RWPE1 (cell line): ENCODE measurements at places on chromosomes 12 and 14.
A peak's percentile ranks its signal among the peaks of the same experiment; 100 is the strongest.

GRCh38 chr12:11397366-11397765 is 2.0 kb upstream of the PRB2 start:
- DNase-seq = no peak

DNA sequence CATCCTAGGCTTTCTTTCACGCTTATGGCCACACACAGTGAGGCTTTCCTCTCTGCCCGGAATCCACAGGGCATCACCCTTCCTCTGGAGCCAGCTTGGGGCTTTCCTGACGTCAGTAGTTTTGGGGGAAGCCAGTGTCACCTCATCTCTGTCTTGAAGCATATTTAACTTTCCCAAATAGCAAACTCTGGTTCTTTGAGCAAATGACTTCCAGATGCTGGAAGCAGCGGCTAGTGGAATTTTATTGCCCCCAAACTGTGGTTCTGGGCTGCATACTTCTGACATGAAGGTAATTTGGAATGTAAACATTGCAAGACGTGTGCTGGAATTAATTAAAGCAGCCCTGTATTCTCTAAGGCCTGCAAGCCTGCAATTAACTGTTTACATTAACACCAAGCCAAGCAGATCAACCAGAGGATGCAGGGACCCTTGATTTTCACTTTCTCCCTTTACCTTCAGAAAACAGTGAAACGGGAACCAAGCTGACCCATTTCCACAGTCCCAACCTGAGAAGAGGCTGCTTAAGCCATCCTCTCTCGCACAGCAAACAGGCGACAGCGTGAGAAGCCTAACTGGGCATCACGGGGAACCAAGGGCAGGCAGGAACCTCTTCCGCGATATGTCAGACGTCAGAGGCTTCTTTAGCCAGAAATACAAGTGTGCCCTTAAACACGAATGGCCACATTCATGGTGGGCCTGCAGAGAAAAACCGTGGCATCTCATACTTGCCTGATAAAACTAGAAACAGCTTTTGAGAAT is 258.4 kb downstream of the CACNA1C start:
- no peak for DNase-seq

- no peak for DNase-seq
These were observed 24.0 kb upstream of the HIGD1C start for GRCh38 chr12:50928392-50928791.

DNA sequence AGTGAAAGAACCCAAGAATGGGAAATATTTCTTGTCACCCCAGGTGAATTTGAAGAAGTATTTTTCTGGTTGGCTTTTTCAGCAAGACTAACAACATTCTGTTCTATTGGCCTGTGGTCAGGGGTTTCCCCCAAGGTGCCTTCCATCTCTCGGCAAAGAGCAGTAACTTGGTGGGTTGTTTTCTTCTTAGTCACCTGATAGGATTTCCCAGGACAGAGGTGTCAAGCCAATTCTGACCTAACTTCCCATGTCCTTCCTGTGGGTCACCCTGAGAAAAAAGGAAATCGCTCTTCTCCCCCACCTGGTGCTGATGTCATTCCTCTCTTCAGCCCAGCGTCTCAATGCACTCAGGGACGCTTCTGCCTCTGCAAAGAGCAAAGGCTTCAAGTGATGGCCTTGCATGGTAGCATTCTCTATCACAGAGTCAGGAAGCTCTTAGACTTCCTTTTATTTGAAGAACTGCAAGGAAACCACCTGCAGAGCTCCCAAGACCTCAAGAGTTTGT is 16.1 kb upstream of the IFNG start:
- no peak for DNase-seq

DNA sequence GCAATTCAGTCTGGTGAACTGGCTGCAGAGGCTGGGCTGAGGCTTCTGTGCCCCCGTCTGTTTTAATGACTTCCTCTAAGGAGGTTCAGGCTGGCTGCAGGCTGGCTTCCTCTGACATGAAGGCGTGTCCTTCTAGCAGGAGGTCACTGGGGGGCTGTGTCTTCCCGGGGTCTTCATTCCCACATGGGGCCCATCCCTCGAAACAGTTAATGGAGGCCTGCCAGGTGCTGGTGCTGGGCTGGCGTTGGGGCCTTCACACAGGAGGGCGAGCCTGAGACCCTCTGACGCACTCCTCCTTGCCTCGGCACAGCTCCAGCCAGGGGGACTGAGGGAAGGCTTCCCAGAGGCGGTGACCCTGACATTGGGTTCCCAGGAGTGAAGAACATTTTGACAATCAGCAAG is 57.7 kb upstream of the DLK1 start:
- DNase-seq = no peak

DNA sequence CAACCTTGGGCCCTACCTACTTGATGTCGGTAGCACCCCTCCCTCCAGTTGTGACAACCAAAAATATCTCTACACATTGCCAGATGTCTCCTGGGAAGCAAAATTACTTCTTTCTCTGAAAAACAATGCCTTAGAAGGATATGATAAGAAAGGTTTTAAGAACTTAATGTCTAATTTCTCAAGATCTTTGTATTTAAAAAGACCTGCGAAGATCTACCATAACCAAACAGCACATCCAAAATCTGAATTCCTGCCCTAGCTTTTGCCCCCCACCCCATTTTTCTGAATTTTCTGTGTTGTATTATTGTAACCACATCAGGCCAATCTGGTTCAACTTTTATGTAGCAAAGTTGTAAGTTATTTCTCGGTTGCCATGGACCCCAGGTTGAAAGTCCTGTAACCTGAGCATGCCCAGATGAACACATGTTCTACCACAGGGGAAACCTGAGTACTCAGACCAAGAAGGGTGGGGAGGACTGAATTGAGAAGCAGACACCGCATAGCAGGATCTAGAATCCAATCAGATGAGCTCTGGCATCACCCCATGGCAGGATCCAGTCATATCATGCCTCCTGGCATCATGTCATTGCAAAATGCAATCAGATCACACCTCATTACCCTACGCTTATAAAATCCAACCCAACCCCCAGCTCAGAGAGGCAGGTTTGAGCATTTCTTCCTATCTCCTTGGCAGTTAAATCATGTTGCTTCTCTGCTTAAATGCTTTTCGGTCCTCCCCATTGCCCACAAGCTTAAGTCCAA is 8.7 kb downstream of the TMEM253 start:
- DNase-seq = no peak

GRCh38 chr12:117100251-117100650 is 1.0 kb upstream of the TESC start:
- DNase-seq = no peak

GRCh38 chr14:65000898-65001591 is 14.3 kb downstream of the FNTB start:
- DNase-seq = no peak

DNA sequence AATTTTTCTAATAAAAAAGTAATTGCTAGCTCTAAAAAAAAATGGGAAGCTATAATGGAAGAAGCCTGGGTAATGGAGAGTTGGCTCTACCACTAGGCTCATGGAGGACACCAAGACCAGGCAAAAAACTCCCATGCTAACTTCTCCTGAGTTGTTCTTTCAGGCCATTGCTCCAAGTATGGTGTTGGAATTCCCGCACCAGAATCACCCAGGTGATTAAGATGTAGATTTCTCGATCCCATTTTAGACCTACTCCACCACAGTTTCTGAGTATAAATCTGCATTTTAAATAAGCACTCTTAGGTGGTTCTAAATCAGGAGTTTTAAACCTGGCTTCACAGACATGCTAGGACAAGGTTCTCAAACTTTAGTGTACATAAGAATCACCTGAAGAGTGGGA is 221.0 kb downstream of the EMP1 start:
- DNase-seq = no peak

DNA sequence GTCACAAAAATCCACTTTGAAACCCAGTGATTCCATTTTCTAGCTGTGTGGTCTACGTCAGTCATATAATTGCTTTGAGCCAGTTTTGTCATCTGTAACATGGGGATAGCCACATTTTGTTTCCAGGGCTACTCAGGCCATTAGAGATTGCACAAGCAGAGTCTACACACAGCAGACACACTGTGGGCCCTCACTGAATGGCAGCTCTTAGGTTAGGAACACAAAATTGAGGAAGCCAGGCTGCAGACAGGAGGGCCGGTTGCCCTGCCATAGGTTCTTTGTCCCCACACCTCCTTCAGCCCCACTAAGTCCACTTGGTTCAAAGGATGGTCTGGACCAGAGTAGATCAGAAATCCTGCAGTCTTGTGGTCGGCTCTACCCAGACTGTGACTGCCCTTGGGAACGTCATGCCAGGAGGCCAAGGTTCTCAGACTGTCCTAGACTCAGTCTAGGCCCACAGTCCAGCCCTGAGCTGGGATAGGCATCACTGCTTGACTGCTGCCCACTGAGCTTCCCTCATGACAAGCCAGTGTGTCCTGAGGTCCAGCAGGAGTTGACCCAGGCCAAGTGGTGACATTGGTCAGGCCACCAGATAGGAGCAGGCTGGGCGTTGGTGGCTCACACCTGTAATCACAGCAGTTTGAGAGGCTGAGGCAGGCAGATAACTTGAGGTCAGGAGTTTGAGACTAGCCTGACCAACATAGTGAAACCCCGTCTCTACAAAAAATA is 3.8 kb upstream of the MYH7 start:
- no peak for DNase-seq

- no peak for DNase-seq
These were observed 274.2 kb downstream of the ETNK1 start for GRCh38 chr12:22899184-22899583.

- no peak for DNase-seq
These were observed 53.7 kb downstream of the RNF34 start for GRCh38 chr12:121453629-121454028.

GRCh38 chr12:113855998-113856397 is 110.1 kb downstream of the RBM19 start:
- no peak for DNase-seq

- DNase-seq = no peak
These were observed 60.5 kb downstream of the SLC38A1 start for GRCh38 chr12:46208370-46208769.

DNA sequence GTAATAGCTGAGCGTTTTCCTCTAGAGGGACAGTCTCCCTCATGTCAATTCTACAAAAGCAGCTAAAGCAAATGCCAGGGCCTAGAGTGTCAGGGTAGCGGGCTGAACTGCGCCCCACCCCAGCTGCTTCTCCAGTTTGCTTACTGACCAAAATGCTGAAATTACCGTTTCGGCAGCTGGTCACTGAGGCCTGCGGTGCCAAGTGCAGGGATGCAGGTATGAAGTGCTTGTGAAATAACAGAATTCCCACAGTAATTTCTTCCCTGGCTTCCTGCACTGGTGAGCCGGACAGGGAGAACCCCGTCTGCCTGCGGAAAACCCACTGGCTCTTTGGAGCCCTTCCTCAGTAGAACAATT is 19.1 kb downstream of the PSMC1 start:
- DNase-seq = no peak

DNA sequence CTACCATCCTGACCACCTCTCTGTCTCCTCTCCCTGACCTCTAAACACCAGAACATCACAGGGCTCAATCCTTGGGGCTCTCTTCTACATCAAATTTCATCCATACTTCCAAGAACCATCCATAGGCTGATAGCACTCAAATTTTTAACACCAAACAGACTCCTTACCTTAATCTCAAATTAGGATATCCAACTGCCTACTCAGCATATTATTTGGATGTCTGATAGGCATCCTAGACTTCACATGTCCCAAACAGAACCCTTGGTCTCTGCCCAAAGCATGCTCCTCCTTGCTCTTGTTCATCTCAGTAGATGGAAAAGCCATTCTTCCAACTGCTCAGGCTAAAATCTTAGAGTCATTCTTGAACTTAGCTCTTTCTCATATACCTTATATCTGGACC is 91.3 kb downstream of the GALC start:
- no peak for DNase-seq

GRCh38 chr12:78062786-78063185 is 232.1 kb downstream of the NAV3 start:
- DNase-seq = no peak

- no peak for DNase-seq
These were observed 5.0 kb upstream of the EP400 start for GRCh38 chr12:131944601-131945251.

DNA sequence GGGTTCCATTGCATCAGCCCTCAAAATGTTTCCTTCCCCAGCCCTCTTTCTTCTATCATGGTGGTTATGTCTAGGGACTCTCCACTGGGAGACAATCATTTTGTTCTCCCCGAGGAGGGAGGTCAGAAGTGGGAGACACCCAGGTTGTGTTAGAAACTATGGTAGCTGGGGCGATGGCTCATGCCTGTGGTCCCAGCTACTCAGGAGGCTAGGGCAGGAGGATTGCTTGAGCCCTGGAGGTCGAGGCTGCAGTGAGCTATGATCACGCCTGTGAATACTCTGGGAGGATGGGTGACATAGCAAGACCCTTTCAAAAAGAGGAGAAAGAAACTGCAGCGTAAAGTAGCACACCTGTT is 13.0 kb upstream of the LRRC23 start:
- DNase-seq = no peak

- DNase-seq = no peak
These were observed 320.6 kb downstream of the SNAPC1 start for GRCh38 chr14:62082779-62083178.

DNA sequence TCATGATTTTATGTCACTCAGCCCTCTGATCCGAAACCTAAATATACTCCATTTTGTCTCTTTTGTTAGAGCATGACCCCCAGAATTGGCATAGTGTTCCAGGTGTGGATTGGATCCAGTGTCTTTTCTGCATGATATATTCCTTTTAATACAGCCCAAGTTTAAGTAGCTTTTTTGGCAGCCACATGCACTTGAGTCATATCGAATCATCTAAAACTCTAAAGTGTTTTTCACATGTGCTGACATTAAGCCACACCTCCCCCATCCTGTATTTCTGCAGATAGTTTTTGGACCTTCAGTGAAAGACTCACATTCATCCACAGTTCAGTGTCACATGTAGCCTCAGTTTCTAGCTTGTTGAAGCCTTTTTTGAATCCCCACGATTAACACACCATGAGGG is 30.6 kb downstream of the BORCS5 start:
- DNase-seq = peak; percentile 37

- no peak for DNase-seq
These were observed 3.2 kb upstream of the CLEC9A start for GRCh38 chr12:10027311-10027710.

GRCh38 chr12:99039367-99040120 is 394.5 kb downstream of the APAF1 start:
- no peak for DNase-seq

GRCh38 chr12:22395666-22396065 is 61.2 kb upstream of the ST8SIA1 start:
- DNase-seq = no peak

- DNase-seq = no peak
These were observed 266.9 kb downstream of the KTN1 start for GRCh38 chr14:55846826-55847446.

DNA sequence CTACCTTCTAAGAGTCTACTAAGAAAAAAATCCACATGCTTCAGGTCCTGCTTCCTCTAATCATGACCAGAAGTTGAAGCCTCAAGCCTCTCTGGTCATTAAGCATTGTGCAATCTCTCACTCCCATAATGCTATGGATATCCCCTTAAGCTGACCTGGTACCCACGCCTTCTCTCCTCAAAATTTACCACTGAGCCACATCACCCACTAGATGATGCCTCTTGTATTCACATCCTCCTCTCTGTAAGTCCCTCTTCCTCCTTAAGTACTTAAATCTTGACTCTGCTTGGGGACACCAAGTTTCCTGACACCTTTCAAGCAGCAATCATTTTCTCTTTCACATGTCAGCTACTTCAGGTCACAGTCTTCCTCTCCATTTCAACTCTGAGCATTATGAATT is 9.8 kb downstream of the GALNT4 start:
- DNase-seq = no peak
